ENCODE measurements at places on chromosomes 5 and 9. TPM values are rescaled to one million over a fixed set of nuclear protein-coding genes. Genes with fewer than 3 reads are reported as not detected.
A peak's percentile ranks its signal among the peaks of the same experiment; 100 is the strongest.

DNA sequence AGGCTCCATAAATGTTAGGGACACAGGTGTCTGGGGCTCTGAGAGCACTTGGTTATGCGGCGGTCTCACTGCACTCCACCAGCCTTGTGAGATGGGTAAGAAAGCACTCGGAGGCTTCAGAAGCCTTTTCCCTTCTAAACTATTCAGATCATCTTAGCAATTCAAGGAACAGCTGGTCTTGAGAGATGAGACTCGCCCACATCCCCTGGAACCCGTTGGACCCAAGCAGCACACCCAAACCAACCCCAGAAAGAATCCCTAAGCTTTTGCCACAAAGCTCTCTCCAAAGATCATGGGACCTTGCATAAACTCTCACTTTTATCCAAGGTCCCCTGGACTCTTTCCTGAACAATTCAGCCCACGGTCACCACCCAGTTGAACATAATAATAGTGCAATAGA is 90.2 kb downstream of the RAPGEF1 start:
- no peak for DNase-seq

- no peak for DNase-seq
Measured at GRCh38 chr5:178241231-178241663, 8.6 kb upstream of the PHYKPL start.

DNA sequence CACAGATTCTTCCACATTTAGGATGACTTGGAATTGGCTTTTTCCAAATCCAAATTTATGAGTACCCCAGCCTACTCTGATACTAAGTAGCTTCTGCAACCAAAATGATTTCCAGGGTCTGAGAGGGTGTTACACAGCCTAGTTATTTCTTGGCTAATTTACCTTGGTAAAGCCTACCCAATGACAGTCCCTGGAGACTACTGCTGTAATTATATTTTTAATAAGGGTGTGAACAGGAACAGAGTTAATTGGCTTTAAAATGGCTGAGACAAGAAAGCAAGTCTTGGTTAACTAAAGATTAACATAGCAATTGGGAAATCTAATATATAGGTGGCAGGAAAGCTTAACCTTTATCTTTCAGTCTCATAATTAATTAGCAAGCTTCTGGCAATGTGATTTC is 9.3 kb downstream of the PRLR start:
- no peak for DNase-seq

DNA sequence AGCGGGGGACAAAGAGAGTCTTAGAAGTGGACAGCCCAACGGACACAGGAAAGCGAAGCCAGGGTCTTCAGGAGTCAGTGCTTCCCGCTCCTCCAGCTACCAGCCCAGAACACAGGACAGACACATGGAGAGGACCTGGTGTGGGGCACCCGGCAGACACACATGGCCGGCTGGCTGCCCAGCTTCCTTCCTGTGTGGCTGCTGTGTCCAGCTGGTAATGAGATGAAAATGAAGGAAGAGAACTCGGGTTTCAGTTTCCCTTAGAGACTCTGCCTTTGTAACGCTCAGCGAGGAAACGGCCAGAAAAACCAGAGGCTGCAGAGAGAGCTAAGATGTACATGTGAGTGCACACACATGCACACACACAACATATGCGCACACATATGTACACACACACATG is 87.5 kb downstream of the SECISBP2 start:
- no peak for DNase-seq

GRCh38 chr9:80732506-80732905 is 956.8 kb downstream of the TLE1 start:
- DNase-seq = no peak

DNA sequence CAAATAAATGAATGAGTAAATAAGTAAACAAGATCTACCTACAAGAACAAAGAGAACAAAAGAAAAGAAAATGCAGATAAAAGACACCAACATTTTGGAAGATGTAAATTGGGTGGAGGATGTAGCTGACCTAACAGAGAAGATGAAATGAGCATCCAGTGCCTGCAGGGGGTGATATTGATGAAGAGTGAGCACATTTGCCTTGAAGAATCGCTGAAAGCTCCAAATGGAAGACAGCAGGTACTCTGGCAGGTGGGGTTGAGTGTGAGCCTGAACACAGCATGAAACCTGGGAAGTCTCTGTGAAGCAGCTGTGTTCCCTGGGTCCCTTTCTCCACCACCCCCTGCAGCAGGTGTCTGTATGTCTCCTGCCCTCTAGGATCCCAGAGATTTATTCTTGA is 125.6 kb downstream of the NXNL2 start:
- peak; percentile 6 for DNase-seq

DNA sequence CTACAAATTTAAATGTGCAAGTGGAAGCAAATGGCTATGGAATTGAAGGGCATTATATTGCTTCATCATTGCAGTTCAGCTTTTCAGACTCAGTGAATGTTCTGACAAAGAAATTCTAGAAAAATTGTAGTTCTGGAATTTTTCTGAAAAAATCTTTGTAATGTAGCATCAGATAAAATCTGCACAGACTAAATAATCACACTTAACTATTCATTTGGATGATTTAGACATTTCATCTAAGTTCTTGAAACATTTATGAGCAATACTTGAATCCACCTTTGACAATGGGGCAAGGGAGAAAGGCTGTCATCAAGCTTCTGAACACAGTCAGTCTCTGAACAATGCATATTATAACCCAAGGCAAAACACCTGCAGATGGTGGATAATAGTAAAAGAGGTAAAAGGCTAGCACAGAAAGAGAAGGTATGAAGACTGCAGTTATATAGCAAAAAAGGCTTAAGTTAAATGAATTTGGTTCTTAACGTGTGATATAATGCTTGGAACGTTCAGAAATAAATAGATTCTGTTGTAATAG is 1352.0 kb upstream of the NUDT12 start:
- DNase-seq = no peak

GRCh38 chr5:150054569-150054968 is 31.8 kb downstream of the CSF1R start:
- DNase-seq = no peak

GRCh38 chr5:51806677-51807076 is 423.4 kb downstream of the ISL1 start:
- peak; percentile 47 for DNase-seq

- no peak for DNase-seq
Measured at GRCh38 chr5:15554542-15554941, 54.6 kb downstream of the FBXL7 start.

GRCh38 chr5:123505633-123506032 is 6.3 kb upstream of the CSNK1G3 start:
- DNase-seq = no peak

DNA sequence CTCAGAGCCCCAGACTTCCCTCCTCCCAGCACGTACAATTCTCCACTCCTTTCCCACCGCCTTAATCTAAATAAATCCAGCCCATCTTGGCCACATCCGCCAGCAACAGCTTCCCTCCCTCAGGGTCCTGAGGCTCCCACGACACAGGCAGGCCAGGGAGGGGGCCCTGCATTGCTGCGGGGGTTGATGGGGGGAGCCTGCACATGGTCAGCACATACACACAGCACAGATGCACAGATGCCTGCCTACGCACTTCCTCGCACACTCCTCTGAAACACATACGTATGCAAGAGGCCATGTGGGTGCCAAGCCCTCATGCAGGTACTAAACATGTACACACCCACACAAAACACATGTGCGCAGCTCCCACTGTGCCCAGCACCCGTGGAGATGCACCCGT is 14.8 kb downstream of the PDGFRB start:
- no peak for DNase-seq

The MXD3 gene
- 24.6 TPM for total RNA-seq

The CKMT2 gene
- total RNA-seq = not detected

The PAX5 gene
- total RNA-seq = not detected

The FBP1 gene
- not detected for total RNA-seq

The C9 gene
- not detected for total RNA-seq
